IMR-90 (cell line): ENCODE measurements at places on chromosomes 3 and 15. TPM values are rescaled to one million over a fixed set of nuclear protein-coding genes. Genes with fewer than 3 reads are reported as not detected.

DNA sequence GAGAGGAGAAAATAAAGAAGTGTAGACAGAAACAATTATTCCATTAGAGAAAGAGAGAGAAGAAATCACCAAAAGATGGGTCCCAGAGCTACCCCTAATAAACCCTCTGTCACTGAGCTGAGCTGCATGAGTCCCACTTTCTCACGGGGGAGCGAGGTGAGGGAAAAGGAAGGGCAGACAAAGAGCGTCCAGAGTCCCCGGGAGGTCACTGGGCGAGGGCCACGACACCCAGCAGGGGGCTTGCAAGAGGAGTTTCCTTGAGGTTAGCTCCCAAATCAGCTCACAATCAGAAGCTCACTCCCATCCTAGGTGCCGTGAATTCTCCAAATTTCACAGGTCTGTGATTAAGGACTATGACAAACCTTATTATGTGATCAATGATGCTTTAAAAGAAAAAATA lies 62.3 kb downstream of the XXYLT1 start:
- no peak for DNase-seq
- H3K4me1 ChIP-seq = peaks cover 40% of the 10 kb centered on the region
- H3K4me3 ChIP-seq = no peak overlapping the region
- H3K27ac ChIP-seq = peak overlapping the region; percentile 99; the same call in 1 of the 2 replicates
- no peaks in the 10 kb centered on the region for H3K36me3 ChIP-seq
- no peaks in the 10 kb centered on the region for H3K27me3 ChIP-seq

DNA sequence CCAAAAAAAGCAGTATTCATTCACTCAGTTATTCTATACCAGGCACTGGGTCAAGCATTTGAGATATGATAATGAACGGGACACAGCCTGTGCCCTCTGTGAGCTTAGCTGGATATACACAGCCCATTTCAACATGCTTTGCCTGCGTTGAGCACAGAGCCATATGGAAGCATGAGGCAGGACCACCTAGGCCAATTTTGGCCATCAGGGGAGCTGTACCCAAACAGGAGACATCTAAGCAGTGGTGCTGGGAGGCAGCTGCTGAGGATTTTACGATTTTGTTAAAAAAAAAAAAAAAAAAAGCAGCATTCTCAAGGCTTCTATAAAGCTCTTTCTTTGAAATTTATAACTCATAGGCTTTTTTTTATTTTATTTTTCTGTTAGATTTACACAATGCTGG lies 87.2 kb upstream of the SLC2A2 start:
- no peak overlapping the region for H3K27ac ChIP-seq
- H3K36me3 ChIP-seq = peaks cover 3% of the 10 kb centered on the region; the same call in 1 of the 2 replicates
- no peaks in the 10 kb centered on the region for H3K27me3 ChIP-seq
- no peaks in the 10 kb centered on the region for H3K4me1 ChIP-seq

The LRRC57 gene
- 7.4 and 11.3 TPM in 2 replicates for polyA plus RNA-seq

- peak overlapping the region; percentile 90 for H3K27ac ChIP-seq
- no peaks in the 10 kb centered on the region for H3K36me3 ChIP-seq
- H3K27me3 ChIP-seq = no peaks in the 10 kb centered on the region
- H3K4me1 ChIP-seq = peaks cover 6% of the 10 kb centered on the region; the same call in 1 of the 2 replicates
- DNase-seq = no peak
Measured at GRCh38 chr15:56887782-56888438, 30.5 kb upstream of the TCF12 start.

GRCh38 chr15:38795471-38796245 lies 231.0 kb upstream of the RASGRP1 start:
- H3K36me3 ChIP-seq = no peaks in the 10 kb centered on the region
- H3K4me3 ChIP-seq = no peak overlapping the region
- peak; percentile 54 for DNase-seq
- 0 out of 2 replicates have a peak, but pooled peaks cover 2% of the 10 kb centered on the region for H3K27me3 ChIP-seq
- H3K4me1 ChIP-seq = peaks cover 3% of the 10 kb centered on the region
- peak overlapping the region; percentile 61; the same call in 1 of the 2 replicates for H3K27ac ChIP-seq

The APOD gene
- polyA plus RNA-seq = 0.16 and 0.36 TPM in 2 replicates

The TNIK gene
- 2.8 and 3.4 TPM in 2 replicates for polyA plus RNA-seq

The ATP13A5 gene
- polyA plus RNA-seq = not detected in 2 replicates

GRCh38 chr15:89765694-89766093 lies 10.4 kb upstream of the MESP2 start:
- no peaks in the 10 kb centered on the region for H3K36me3 ChIP-seq
- peaks cover 10% of the 10 kb centered on the region for H3K4me1 ChIP-seq
- H3K4me3 ChIP-seq = no peak overlapping the region
- H3K27me3 ChIP-seq = no peaks in the 10 kb centered on the region
- H3K27ac ChIP-seq = no peak overlapping the region
- DNase-seq = no peak

GRCh38 chr3:2099779-2100191 lies 1.1 kb downstream of the CNTN4 start:
- H3K4me1 ChIP-seq = no peaks in the 10 kb centered on the region
- DNase-seq = no peak
- no peaks in the 10 kb centered on the region for H3K36me3 ChIP-seq
- H3K27me3 ChIP-seq = no peaks in the 10 kb centered on the region; the same call in 1 of the 2 replicates

DNA sequence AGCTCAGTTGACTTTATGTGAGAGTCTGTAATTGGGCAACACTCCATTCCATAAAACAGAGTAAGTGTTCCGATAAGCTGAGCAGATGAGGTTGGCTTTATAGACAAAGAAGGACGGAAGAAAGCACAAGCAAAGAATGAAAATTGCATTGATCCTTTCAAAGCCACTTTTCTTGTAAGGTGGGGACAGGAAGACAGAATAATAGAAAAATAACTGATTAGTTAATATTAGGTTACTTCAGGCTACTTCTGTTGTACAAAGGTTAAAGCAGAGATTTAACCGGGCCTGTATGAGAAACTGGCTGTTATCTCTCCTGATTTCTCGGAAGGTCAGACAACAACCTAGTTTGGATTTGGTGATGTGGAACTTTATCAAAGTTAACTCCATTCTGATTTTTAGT lies 15.5 kb upstream of the GPR160 start:
- H3K36me3 ChIP-seq = no peaks in the 10 kb centered on the region
- H3K27me3 ChIP-seq = peaks cover 3% of the 10 kb centered on the region; the same call in 1 of the 2 replicates
- no peak for DNase-seq
- H3K4me1 ChIP-seq = no peaks in the 10 kb centered on the region
- no peak overlapping the region for H3K4me3 ChIP-seq
- H3K27ac ChIP-seq = no peak overlapping the region

GRCh38 chr3:77459926-77460325 lies 420.0 kb downstream of the ROBO2 start:
- H3K27me3 ChIP-seq = no peaks in the 10 kb centered on the region
- no peak for DNase-seq
- no peaks in the 10 kb centered on the region for H3K4me1 ChIP-seq

DNA sequence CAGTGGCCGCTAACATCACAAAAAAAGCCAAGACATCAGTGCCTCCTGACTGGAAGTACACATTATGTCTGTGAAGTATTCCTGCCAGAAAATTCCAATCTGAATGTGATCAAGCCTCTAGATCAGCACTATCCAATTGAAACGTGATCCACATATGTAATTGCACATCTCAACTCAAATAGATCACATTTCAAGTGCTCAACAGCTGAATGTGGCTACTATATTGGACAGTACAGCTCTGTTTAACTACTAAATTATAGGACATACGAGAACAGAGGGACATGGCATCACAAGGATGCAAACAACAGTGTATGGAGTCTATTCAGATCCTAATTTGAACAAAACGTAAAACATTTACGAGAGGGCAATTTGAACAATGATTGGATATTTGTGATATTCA lies 542 bp upstream of the UBAP1L start:
- no peaks in the 10 kb centered on the region for H3K4me1 ChIP-seq
- H3K36me3 ChIP-seq = peaks cover 30% of the 10 kb centered on the region
- no peak overlapping the region for H3K4me3 ChIP-seq

- no peaks in the 10 kb centered on the region for H3K36me3 ChIP-seq
- DNase-seq = no peak
- H3K27me3 ChIP-seq = no peaks in the 10 kb centered on the region
- peak overlapping the region; percentile 94 for H3K27ac ChIP-seq
- no peak overlapping the region for H3K4me3 ChIP-seq
- H3K4me1 ChIP-seq = peaks cover 28% of the 10 kb centered on the region
Measured at GRCh38 chr3:149381173-149382100, 4.0 kb upstream of the TM4SF1 start.

DNA sequence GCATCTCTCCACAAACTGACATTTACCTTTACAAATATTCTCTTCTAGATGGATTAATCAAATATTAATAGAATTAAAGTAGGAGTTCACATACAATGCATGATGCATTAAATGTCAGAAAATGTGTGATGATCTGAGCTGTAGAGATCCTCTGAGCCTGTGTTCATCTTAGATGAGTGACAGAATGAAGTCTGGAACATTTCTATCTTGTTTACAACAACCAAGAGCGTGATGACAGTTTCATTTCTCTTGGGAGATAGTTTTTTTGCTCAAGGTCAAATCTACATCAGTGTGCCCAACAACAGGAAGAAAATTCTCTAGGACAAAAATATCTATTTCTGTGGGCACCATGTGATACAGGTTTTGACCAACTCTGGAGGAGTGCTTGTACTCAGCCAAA lies 211.9 kb downstream of the MYRIP start:
- no peaks in the 10 kb centered on the region for H3K27me3 ChIP-seq
- no peak overlapping the region for H3K27ac ChIP-seq
- H3K4me3 ChIP-seq = no peak overlapping the region
- H3K36me3 ChIP-seq = no peaks in the 10 kb centered on the region
- no peaks in the 10 kb centered on the region for H3K4me1 ChIP-seq

DNA sequence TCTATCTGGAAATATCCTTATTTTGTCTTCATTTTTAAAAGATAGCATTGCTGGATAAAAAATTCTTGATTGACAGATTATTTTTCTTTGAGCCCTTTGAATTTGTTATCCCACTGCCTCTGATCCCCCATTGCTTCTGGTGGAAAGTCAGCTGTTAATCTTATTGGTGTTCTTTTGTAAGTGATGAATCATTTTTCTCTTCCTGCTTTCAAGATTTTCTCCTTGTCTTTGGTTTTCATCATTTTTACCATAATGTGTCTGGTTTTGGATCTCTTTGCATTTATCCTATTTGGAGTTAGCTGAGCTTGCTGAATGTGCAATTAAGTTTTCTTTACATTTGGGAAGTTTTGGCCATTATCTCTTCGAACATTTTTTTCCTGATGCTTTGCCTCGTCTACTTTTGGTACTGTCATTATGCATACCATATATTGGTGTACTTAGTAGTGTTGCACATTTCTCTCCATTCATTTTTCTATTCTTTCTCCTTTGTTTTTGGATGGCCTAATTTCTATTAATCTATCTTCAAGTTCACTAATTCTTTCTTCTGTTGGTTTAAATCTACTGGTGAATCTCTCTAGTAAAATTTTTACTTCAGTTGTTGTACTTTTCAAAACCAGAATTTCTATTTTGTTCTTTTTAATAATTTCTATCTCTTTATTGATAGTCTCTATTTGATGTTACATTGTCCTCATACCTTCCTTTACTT lies 440.0 kb upstream of the PROK2 start:
- no peak for DNase-seq
- peaks cover 24% of the 10 kb centered on the region for H3K27me3 ChIP-seq
- no peaks in the 10 kb centered on the region; the same call in 1 of the 2 replicates for H3K4me1 ChIP-seq
- H3K4me3 ChIP-seq = no peak overlapping the region
- H3K36me3 ChIP-seq = no peaks in the 10 kb centered on the region

DNA sequence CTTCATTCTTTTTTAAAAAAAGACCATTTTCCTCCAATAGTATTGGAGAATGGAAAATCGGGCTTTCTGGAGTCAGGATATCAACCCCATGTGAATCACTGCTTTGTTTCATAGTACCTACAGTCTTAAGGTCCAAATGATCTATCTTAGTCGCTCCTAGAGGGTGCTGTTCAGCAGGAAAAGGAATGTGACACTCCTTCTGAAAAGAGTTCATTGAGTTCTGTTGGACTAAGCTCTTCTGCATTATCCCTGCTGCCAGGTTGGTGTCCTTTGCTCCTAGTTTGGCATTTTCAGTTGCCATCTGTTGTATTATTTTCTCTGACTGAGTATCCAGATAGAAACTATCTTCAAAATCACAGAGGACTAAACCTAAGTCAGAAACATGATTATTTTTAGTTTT lies 57.2 kb downstream of the POLQ start:
- H3K4me3 ChIP-seq = no peak overlapping the region
- no peaks in the 10 kb centered on the region for H3K27me3 ChIP-seq
- H3K27ac ChIP-seq = no peak overlapping the region
- H3K4me1 ChIP-seq = peaks cover 2% of the 10 kb centered on the region; the same call in 1 of the 2 replicates
- peaks cover 2% of the 10 kb centered on the region; the same call in 1 of the 2 replicates for H3K36me3 ChIP-seq

The MYRIP gene
- polyA plus RNA-seq = not detected in 2 replicates
